ENCODE measurements at places on chromosomes 2 and 18.

DNA sequence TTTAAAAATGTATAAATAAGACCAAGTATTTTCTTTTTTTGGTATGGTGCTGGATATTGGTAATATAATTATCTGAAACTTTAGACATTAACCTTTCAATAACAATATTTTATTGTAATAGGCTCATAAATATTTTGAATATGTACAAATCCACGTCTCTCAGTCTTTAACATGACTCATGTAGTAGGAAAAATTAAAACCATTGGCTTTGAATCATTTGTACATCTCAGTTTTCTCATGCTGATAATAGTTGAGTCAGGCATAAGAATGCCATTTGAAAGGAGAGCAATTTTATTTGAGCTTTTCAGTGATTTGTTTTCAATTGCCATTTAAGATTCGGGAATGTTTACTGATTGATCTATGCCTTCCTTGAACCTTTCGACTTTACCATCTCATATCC, 364.8 kb downstream of the TGIF1 start:
- DNase-seq = no peak

DNA sequence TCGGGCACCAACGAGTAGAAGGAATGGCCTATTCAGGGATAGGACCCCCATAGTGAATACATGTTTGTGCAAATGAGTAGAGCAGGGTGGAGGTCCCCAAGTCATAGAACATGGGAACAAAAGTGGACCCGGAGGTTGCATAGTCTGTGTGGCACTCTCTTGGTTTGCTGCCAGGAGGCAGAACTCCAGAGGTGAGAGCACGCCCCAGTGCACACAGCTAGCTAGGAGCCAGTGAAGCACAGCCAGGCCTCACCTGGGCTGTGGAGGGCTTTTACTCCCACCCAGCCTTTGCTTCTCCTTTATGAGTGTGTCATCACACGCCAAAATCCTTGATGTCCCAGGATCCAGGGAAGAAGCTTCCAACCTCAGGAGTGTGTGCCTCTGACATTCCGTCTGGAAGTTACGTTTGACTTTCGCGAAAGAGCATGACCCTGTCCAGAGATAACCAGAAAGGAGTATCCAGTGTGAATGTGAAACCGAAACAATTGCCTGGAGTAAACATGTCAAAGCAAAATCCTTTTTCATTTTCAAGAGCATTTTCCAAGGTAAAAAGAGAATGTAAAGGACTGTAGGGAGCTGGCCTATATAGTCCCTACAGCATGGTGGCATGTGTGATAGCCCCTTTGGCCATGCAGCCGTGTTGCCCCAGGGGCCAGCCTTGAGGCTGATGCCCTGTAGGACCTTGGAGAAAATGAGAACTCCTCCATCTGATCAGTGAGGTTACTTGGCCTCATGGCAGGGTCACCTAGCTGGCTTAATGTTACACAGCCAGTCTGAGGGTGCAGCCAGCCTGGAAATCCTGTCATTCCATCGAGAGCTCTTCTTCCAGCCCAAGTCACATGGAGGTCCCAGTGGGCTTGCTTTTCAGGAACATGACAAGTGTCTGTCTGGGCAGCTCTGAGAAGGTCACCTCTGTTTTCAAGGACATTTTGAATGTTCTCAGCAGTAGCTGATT, 8.8 kb downstream of the TRIB2 start:
- DNase-seq = no peak

- no peak for DNase-seq
Observed at GRCh38 chr2:65198737-65199136, 28.9 kb upstream of the ACTR2 start.

DNA sequence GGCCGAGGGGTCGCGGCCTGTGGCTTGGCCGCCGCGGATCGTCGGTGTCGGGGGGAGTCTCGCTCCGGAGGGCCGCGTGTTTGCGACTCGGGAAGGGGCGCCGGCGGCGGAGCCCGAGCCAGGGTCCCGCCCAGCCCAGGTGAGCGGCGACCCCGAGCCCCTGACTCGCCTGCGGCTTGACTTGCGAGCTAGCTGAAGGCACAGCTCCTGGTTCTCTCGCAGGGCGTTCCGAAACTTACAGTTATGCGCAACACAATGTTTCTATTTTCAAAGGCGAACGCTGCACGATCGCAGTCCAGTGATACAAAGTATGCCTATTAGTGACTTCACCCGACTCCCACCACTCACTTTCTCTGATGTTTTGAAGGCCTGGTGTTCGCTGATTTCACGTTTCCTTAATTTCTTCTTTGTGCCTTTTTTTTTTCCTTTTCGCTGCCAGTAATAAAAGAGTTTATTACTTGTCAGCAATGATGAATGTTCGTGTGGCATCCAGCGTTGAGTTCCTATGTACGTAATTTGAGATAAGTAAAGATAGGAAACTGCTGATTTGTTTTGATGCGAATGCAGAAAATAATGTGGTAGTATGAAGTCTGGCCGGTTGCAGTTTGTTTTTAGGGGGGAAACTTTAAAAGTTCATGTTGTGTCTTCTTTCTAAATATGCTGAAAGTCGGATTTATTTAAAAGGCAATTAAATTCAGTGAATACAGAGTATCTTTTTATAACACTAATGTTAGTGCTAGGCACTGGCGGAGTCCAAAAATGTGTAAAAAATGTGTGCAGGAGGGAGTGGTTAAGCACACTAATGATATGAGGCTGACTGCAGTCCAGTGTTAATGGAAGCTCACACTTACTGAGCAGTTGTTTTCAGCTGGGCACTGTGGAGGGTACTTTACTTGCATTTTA, 706 bp downstream of the UBXN2A start:
- DNase-seq = peak; percentile 14

DNA sequence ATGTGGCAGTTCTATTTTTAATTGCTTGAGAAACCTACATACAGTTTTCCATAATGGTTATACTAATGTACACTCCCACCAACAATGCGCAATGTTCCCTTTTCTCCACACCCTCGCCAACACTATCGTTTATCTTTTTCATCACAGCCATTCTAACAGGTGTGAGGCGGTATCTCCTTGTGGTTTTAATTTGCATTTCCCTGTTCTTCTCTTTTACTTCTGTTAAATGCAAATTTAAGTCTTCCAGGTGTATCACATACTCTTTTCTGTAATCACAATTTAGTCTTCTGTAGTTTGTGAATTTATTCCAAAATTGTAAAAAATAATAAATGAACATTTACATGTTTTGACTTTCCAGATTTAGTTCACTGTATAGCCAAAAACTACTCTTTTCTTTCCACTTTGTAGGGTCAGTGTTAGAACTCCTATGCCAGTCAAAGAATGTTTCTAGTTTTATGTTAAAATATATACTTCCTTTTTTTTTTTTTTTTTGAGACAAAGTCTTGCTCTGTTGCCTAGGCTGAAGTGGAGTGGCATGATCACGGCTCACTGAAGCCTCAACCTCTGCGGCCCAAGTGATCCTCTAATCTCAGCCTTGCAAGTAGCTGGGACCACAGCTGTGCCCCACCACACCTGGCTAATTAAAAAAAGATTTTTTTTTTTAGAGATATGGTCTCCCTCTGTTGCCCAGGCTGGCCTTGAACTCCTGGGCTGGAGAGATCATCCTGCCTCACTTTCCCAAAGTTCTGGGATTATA, 15.4 kb upstream of the ACYP2 start:
- no peak for DNase-seq

- peak; percentile 64 for DNase-seq
Observed at GRCh38 chr2:113894156-113894743, 4.4 kb downstream of the ACTR3 start.

DNA sequence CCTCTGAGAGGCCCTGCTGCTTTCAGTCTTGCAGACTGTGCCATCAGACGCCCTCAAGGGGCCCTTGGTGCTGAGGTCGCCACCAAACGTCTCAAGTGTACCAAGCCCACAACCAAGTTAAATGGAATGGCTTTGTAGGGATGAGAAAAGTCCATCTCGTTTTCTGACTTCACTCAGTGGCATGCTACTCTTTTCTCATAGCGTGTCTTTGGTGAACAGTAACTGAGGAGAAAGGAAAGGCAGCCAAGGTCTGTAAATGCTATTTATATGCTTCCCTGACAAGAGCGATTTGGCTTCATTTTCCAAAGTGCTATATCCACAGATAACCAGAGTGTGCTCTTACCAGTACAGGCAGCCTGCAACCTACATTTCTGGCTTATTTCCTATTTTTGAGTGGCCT, 123.0 kb downstream of the MTX2 start:
- DNase-seq = no peak

GRCh38 chr2:38522754-38523349, 79.9 kb downstream of the HNRNPLL start:
- DNase-seq = no peak

GRCh38 chr2:46367286-46367685, 70.1 kb downstream of the EPAS1 start:
- DNase-seq = no peak
